CD4-positive, alpha-beta T cell treated with Interleukin-6 for 4 hours (primary cell): ENCODE measurements at places on chromosomes 11 and 22.

DNA sequence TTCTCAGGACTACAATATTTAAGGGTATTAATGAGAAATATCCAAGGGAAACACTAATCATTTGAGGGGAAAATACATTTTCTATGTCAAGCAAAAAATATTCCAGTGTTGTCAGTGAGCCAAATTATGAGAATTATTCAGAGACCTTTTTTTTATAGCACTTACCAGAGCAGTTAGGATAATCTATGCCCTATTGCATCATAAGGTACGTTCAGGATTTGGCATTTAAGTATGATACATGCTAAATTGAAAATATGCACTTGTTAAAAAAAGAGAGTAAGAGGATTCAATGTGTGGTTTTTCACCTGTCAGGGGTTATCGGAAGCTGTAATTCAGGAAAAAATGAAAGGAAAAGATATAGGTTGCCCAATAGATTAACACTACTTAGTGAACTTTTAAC, 17.2 kb upstream of the MPPED2 start:
- DNase-seq = no peak

DNA sequence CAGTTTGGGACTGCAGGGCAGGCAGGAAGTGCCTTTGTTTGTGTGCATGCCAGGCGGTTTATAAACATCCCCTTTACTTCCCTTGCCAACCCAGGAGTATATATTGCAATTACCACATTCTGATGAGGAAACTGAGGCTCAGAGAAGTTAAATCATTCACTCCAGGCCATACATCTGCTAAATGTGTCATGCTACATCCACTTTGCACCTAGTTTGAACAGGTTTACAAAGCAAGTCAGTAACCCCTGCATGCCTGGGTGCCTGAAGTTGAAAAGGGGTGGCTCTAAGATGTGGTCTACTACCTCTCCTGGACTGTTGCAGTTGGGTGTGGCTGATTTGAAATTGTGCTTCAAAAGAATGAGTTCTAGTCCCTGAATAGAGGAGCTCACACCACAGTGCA, 23.6 kb downstream of the FLI1 start:
- DNase-seq = no peak

DNA sequence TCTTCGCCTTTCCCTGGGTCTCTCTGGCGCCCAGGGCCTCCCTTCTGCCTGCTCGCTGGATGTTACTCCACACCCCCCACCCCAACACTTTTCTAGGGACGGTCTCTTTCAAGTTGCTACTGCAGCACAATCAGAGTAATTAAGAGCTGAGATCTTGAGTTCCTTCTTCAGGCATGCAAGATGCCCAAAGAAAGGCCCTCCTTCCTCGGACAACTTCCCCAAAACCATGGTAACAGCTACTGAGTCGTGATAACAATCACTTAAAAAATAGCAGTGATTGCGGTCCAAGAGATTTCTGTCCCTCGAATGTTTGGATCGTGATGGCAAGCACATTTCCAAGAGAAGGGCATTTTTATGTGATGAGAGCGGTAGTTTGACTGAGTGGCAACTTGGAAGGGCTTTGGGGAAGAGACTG, 638 bp upstream of the TENM4 start:
- no peak for DNase-seq

- DNase-seq = no peak
These were observed 33.3 kb downstream of the ABTB2 start for GRCh38 chr11:34324466-34324865.

DNA sequence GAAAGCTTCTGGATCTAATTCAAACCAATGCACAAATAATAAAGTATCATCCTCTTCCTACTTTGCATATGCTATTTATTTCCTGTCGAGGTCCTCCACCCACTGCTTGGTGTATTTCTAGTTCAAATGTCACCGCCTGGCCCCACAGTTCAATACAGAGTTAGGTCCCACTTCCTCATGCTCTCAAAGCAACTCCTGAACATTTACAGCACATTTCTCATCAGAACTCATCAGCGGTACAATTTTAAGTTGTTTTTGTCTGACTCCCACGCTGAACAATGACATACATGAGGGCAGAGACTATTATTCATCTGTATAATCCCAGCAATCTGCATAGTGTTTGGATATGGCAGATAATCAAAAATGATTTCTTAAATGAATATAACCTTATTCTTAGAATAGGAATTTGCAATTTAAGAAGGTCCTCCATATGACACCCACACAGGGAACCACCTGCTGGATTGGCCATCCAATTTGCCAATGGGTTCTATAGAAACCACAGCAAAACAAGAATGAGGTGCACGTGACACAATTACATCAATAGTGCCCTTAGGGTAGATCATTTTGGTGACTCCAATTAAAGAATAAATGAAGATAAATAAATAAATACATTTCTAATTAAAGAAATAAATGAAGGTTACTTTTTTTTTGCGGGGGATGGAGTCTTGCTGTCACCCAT, 54.2 kb downstream of the SLC25A17 start:
- DNase-seq = peak; percentile 61

GRCh38 chr22:31646186-31647019, 15.6 kb downstream of the PISD start:
- DNase-seq = no peak

DNA sequence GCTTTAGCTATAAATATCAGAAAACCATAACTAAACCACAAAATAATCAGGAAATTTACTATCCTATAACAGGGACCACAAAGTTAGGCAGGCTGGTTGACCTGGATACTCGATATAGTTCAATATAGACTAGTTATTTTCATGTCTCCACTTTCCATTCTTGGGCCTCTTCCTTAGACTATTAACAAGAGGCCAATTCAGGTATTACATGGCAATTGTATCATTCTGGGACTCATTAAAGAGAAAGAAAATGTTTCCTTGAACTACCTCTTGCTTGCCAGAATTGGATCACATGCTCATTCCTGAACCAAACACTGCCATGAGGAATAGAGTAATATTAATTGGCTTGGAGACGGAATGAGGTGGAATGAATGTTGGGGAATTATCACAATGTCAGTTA, 76.0 kb downstream of the EIF3M start:
- DNase-seq = no peak

DNA sequence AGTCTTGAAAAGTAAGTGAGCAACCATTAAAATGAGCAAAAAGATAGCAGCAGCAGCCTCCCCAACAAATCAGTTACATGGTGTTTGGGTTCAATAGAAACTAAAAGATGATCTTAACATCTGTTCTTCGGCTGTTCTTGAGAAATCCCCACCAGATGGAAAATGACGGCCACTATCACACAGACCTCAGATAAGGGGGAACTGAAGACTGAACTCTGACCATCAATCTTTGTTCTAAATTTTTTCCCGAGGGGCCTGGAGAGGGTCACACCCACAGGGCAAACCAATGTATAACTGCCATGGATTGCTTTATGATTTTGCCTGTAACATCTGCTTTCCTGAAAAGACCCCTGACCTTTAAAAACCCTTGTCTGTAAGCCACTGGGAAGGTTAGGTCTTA, 624.8 kb upstream of the KIRREL3 start:
- no peak for DNase-seq

DNA sequence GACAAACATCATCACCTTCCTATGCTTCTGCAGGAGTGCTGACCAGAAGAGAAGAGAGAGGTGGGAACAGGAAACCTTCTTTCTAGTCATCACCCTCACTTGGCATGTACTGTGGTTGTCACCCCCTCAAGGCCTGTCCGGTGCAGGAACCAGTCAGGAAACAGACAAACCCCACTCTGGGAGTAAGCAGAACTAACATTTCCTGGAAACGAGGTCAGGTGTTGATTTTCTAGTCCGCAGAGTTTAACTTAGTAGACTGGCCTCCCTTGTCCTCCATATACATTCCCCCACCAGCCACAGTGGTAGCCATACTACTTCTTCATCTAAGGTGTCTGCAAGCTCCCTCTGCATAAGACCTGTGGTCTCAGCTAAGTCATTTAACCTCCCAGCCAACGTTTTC, 80.7 kb upstream of the NCAM1 start:
- DNase-seq = no peak
